ENCODE measurements at places on chromosomes 12 and 14.

DNA sequence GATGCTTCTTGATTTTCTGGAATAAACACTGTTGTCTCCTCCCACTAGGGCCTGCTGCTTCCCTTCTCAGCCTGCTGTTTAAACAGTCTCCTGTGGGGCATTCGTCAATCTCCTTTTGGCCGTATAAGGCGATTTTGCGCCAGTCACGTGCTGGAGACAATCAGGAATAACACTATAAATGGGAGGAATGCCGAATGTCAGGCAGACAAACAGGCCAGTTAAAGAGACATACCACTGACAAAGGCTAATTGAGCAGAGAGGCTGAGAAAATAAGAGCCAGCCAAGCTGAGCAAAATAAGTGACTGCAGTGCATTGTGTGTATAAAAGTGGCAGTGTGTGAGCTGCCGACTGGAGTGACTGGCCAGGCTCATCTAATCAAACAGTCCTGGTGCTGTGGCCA is 23.3 kb downstream of the DMAC2L start:
- no peak for DNase-seq

DNA sequence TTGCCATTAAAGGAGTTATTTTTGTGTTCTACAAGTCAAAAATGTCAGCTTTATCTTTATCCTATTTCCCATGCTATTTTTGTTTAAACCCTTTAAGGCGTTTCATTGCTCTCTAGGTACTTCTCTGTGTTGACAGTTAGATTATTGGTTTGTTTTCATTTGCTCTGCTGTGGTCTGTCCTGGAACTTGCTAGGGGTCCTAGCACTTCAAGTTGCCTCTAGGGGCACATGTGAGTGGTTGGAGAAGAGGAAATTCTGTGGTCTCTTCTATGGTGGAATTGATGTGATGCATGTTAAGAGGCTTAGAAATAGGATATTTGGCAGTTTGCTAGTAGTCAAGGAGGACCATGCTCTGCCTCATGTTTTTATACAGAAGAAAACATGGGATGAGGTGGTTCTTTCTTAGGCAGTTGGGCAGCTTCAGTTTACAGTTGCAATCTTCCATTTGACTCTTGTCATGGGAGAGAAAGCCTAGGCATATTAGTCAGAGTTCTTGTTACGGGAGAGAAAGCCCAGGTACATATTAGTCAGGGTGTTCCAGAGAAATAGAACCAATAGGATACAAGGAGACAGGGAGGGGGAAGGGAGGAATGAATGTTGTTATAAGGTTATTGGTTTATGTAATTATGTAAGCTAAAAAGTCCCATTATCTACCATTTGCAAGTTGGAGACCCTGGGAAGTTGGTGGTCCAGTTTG is 14.4 kb downstream of the TTLL5 start:
- no peak for DNase-seq

DNA sequence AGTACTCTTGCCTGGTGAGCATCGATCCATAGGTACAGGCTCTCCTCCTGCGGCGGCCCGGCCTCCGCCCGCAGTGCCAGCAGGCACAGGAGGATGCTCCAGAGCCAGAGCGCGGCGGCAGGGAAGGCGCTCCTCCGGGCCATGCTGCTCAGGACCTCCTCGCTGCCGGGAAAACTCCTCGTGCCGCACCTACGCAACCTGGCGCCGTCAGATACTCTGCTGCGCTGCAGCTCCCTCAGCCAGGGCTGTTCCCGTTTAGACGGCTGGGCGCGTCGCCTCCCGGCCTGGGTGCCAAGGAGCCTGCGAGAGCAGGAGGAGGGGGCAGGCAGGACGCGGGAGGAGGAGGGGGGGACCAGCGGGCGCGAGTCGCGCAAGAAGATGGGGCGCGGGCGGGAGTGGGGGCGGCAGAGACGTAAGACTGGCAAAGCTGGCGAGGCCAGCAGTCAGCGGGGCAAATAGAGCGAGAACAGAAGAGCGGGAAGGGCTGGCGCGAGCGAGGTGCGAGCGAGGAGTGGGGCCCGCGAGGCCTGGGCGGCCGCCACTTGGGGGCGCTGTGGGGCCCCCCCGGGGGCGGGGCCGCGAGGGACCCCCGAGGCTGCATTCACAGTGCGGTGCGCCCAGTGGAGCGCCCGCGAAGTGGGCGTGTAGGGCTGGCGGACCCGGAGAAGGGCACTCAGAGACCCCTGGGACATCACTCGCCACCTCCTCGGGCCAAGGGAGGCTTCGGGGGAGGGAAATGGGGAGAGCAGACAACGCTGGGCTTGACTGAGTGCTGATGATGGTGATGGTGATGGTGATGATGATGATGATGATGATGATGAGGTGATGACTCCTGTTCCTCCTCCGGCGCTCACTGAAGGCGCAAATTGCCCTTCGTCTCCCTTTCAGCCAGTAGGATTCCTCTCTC is at the start of gene WIF1:
WIF1 (minus strand) TSS at position 257 of the 907 bp plus-strand sequence; CDS start at position 143, 114 bp downstream.
- peak; percentile 38 for DNase-seq

GRCh38 chr14:35052637-35053036 is 6.6 kb downstream of the FAM177A1 start:
- no peak for DNase-seq

DNA sequence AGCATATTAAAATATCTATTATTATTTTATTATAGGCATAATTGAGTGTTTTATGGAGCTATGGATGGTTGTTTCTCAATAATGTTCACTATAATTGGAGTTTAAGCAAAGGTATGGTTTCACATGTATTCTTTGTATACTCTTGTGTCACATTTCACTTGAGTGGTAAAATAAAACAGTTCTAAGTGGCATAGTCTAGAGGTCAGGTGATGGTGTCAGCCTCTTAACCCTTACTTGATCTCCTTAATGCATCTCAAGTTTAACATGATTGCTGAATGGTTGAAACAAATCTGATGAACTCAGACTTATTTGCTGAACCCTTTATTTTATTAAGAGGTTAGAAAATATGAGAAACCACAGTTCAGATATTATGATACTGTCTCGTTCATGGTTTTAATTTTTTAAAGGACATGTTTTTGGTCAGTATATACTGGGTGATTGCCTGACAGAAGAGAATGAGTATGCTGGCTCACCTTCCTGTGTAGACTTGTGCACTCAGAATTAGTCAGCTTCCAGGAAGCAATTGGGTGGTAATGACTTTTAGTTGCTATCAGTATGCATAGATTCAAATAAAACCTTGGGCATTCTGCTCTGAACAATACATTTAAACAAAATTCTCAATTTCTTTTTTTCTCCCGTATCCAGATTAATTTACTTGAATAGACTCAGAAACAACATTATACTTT is 464.6 kb downstream of the PCNX1 start:
- DNase-seq, result peak; percentile 29

DNA sequence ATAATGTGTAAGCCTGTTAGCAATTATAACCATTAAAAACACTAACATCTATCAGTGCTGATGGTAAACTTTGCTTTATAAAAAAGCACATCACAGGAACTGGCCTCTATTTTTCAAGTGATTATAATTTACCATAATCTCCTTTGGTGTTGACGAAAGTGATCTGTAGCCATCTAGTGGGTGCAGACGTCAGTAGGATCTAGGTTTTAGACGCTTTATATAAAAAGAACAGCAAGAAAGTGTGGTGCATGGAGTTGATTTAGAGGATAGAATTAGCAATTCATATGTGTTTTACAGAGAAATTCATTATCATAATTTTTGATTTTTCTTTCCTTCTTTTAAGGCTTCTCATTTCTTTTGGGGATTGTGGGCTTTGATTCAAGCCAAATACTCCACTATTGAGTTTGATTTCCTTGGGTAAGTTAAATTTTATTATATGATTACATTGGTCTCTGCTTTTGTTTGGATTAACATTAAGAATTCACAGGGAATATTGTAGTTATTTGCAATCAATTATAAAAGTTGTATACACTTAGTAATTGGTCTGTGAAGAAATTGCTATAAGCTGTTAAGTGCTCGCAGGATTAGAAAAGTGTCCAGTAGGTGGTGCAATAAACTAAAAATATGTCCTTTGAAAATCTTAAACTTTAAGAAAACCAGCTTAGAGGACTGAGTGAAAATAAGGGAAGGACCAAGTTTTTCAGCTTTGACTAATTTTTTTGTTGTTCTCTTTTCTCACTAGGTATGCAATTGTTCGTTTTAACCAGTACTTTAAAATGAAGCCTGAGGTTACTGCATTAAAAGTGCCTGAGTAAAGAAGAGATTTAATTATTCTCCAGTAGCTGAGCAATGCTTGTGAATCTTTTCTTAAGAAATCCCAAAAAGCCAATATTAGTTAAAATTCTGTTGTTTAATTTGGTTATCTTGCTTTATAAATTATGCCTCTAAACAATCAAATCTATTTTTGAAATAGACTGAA is 59.5 kb downstream of the ETNK1 start:
- no peak for DNase-seq

GRCh38 chr12:20155374-20155773 is 213.0 kb upstream of the PDE3A start:
- no peak for DNase-seq

DNA sequence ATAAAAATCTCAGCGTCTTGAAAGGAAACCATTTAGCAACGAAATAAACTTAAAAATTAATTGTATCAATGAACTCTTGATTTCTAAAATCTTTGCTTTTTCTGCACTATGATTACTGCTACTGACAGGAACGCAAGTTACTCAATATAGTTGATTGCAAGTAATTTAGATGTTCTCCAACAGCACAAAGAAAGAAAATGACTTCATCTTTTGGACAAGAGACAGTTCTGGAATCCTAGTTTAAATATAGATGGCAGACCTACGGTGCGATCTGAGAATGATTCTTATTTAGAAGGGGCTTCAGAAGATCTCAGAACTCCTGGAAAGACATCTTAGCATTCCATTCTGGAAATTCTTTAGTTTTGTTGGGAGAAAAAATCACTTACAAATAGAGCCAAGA is 1.4 kb upstream of the SUDS3 start:
- no peak for DNase-seq

GRCh38 chr14:34347683-34348082 is 114.4 kb downstream of the SPTSSA start:
- DNase-seq, result peak; percentile 23

- no peak for DNase-seq
Measured at GRCh38 chr14:76023757-76024156, 38.2 kb downstream of the IFT43 start.

GRCh38 chr12:40104461-40105264 is 1.2 kb downstream of the SLC2A13 start:
- DNase-seq, result no peak

DNA sequence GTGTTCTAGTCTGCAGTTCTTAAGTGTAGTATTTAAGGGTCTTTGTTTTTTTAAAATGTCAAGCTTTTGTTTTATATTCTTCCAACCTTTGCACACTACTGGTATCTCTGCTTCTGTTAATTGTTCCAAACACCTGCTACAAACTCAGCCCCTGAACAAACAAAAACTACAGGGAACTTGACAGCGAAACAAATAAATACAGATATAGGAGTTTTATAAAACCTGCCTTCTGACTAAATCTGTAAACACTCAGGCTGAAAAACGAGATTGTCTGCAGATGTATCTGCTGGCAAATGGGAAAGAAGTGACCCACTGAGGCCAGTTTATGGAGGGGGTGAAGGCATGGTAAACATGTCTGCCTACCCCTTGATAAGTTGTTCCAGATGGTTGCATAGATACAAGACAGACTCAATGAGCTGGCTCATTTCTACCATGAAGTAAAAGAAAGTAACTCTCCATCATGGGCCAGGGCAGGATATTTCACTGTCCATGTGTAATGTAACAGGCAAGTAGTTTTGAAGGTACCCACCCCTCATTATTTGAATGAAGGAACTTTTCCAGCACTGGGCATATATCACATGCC is 75.6 kb downstream of the LMO3 start:
- DNase-seq, result no peak

DNA sequence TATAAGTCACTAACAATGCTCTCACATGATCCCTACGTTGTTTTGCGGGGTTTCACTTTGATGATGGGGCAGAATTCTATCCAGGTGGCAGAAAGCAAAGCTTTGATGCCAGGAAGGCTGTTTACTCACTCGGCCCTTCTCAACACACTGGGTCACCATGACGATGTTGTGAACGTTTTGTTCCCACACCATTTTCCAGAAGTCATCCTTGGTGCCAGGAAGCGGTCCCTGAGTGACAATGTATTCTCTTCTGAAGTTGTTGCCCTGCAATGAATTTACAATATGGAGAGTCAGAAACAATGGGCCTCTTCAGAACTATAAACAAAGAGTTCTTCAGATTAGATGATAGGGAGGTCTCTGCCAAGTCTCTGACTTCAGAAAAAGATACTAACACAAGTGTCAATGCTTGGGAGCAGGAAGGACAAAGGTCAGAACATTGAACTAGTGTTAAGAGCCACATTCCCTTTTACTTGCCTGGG is 101.3 kb downstream of the PTPRB start:
- DNase-seq, result no peak

DNA sequence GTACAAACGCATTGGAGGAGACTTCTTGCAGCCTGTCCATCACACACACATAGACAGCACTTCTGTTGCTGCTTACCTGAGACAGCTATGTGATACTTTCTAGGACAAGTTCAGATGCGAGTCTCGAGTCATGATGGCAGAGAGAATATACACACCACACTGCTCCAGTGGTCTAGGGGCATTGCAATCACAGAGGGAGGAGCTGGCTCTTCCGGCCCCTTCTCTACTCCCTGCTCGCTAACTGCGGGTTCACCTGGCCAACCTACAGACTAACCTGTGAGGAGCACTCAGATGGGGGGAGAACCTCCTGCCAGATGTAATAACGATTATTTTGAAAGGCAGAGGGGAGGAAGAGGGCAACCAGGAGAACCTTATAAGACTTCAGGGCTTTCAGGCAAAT is 30.7 kb downstream of the EMP1 start:
- no peak for DNase-seq

DNA sequence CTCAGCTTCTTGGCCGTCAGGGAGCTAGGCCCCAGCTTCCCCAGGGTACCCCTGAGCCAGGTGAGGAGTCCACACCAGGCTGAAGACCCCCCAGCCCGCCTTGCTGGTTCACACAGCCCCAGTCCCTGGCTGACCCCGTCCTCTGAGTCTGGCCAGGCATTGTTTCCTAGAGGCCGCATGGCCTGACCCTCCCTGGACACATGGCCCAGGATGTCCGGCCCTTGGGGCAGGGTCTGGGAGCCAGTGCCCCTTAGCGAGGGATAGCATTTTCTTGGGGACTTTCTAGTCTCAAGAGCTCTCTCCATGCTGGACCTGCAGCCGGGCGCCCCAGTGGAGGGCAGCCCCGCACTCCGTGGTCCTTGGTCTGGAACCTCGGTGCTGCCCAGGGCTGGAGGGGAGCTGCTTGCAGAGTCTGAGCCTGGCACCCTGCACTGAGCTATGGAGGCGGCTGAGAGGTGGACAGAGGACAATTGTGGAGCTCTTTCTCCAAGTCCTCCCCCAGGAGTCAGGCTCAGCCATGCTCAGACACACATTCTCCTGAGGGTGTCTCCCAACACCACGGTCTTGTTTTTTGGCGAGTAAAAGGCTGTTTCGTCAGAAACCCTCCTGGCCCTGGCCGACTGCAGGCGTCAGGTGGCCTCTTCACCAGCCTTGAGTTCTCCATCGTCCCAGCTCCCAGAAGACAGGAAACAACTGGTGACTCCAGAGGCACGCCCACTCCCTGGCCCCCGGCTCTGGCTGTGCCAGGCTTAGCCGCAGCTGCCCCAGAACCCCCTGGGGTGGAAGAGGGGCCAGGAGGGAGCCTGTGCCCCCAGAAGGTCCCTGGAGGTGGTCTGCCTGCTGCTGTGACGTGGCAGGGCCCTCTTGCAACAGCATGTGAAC is 17.6 kb upstream of the CRIP2 start:
- no peak for DNase-seq

DNA sequence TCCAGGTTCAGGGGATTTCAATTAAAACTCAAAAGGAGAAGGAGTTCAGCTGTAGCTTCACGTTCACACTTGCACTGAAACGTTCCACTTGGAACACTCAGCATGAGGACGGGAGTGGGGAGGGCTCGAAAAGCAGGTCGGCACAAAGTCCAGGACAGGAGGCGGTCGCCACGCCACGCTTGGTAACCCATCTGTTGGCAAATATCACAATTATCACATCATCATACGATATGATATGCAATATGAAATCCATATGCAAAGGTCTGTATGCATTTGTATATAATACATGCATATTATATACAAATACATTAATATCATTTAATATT is 17.2 kb downstream of the ADGRD1 start:
- no peak for DNase-seq

All from GM10248 (cell line).